ENCODE measurements at places on chromosomes 2 and 18. TPM values are rescaled to one million over a fixed set of nuclear protein-coding genes. Genes with fewer than 3 reads are reported as not detected.

The CD28 gene
- 92.6 TPM for polyA plus RNA-seq

The ANO7 gene
- polyA plus RNA-seq, result not detected

The GPBAR1 gene
- not detected for polyA plus RNA-seq

The TNFAIP6 gene
- not detected for polyA plus RNA-seq

The PTPRN gene
- not detected for polyA plus RNA-seq

The PRSS56 gene
- polyA plus RNA-seq, result not detected

The DSG1 gene
- not detected for polyA plus RNA-seq

The EFHD1 gene
- 0.52 TPM for polyA plus RNA-seq

The LOXHD1 gene
- polyA plus RNA-seq, result not detected
